T-cell (primary cell): ENCODE measurements at places on chromosomes 5 and 9. TPM values are rescaled to one million over a fixed set of nuclear protein-coding genes. Genes with fewer than 3 reads are reported as not detected.

DNA sequence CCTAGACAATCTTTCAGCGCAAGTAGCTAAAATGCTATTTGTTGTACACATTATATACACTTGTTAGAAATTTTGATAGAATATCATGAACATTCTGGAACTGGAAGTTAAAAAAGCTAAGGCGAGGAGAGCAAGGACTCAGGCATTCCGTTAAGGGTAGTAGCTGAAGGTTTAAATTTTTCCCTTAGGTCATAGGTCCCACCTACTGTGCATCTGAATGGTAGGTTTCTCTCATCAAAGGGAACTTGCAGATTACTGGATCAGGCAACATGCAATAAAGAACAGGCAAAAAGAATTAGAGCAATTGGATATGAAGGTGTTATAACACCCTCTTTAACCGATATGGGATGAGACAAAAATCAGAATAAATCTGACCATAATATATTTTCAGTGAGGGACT, 32.8 kb downstream of the TMEM161B start:
- DNase-seq: no peak

DNA sequence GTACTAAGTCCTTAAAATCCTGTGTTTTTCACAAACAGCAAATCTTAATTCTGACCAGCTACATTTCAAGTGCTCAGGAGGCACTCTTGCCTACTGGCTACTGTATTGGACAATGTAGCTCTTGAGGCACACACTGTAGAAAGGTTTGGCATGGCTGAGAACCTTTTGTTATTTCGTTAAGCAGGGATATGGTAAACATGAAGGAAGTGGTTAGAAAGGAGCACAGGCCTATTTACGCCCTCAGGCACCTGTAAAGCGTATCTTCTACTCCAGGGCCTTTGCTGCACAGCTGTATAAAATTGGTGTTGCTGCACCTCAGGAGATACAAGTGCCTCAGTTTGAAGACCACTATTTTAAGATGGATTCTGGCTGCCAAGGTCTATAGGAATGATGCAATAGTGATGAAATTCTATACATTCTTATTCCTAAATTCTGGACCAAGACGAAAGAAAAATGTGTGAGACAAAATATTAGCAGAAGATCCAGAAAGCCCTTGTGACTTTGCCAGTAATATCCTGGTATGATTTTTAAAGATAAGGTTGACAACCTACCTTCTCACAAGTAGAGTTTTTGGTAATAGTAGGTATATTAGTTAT, 9.3 kb upstream of the OTULIN start:
- DNase-seq: no peak

Gene SLCO6A1
- not detected for total RNA-seq

Gene KCNV2
- total RNA-seq: not detected

- peak; percentile 43 for DNase-seq
Observed at GRCh38 chr9:125240649-125240999, 519 bp downstream of the HSPA5 start.

Gene NTRK2
- 0.39 TPM for total RNA-seq

Gene PCDHGA7
- total RNA-seq: 0.21 TPM

DNA sequence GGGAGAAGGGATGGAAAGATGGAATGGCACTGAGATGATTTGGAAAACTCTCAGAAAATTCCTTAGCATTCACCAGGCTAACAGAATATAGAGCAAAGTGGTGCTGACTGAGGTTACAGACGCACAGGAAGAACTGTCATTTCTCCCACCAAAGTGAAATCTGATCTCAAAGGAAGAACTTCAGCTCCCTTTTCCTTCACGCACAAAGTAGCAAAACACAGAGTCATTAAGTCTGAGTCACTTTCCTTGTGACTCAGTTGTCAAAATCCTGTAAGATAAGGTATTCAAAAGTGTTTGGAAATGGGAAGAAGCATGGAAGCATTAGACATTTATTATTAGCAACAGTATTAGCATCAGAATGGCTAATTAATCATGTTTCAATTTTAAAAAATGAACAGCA, 11.7 kb downstream of the MPDZ start:
- no peak for DNase-seq

Gene FOXD4L4
- total RNA-seq: not detected

DNA sequence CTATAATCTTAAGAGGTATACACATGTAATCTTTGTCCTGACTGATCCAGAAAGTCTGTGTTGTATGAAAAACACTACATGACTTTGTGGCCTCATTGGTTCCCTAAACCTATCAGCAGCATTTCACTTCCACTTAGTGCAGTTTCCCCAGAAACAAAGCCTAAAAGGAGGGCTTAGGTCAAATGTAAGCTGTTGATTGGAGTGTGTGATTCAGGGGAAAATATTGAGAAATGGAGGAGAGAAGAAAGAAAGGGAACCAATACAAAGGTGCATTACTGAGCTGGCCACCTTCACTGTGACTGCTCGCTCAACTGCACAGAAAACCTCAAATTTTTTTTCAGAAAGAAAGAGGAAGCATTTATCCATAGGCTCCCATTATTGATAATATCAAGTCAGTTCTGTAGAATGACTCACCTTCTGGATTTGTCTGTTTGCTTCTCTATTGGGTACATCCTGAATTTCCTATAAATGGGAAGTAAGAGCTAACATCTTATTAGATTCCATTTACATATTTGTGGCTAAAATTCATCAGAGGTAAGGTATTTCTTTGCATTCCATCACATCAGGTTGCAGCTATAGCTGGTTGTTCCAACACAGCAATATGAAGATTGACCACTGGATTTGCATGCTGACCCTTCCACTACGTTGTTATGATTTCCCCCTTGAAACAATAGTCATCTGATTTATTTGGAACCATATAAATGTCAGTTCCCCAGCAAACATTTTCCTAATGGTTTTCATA, 10.3 kb upstream of the FST start:
- no peak for DNase-seq

Gene LRSAM1
- 25.1 TPM for total RNA-seq

DNA sequence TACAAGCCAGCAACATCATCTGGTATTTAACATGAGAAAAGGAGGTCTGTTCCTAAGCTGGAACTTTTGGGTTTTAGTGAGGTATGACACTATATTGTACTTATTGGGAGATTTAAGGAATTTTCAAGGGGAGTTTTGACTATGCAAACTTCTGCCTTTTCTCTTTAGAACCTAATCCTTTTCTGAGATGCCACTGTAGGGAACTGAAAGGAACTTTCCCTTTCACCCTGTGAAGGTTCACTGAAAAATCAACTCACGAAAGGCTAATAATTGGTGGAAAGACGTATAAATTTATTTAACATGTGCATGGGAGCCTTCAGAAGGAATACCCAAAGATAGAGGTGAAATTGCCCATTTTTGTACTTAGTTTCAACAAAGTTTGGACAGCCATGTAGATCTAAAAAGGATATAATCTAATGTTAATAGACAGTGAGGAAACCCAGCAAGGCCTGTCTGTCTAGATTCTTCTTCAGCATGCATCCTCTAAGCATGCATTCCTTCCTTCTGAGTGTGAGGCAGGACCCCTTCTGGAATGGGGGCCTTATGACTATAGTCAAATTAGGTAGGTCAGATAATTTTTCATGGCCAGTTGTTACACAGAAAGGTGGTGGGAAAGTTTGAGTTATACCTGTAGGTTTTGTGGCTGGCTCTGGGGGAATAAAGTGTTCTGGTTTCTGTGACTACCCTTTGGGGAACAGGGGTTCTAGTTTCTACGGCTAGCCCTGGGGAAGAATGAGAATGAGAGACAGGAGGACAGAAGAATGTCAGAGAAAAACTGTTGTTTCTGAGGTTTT, 200.3 kb downstream of the C9orf152 start:
- DNase-seq: no peak

GRCh38 chr9:99466781-99467180, 244.7 kb downstream of the SEC61B start:
- no peak for DNase-seq

DNA sequence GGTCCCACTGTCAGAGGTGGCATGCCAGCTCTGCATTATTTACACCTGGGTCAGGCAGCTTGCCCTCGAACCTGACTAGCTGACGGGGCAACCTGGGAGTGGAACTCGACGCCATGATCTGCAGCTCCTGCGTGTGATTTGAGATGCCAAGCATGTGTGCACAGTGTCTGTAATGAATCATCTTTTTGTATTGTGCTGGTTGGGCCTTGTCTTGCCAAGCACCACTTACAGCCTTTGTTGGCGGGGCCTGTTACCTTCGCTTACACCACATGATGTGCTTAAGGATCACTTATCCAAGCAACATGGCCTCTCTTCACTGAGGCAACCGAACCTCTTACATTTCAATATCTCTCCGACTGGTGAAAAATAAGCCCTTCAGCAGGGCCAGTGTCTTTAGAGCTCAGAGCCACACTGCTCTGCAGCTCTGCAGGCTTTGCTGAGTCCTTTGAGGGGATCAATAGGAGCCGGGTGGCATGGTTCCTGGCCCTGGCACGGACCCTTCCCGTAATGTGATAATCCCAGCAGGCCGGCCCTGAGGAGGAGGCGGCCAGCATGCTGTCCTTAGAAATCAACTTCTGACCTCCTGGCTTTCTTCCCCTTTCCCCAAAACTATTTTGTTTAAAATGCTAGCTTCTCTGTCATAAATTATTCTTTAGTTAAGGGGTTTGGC, 297.7 kb upstream of the CD180 start:
- DNase-seq: no peak

Gene IL5
- total RNA-seq: not detected

DNA sequence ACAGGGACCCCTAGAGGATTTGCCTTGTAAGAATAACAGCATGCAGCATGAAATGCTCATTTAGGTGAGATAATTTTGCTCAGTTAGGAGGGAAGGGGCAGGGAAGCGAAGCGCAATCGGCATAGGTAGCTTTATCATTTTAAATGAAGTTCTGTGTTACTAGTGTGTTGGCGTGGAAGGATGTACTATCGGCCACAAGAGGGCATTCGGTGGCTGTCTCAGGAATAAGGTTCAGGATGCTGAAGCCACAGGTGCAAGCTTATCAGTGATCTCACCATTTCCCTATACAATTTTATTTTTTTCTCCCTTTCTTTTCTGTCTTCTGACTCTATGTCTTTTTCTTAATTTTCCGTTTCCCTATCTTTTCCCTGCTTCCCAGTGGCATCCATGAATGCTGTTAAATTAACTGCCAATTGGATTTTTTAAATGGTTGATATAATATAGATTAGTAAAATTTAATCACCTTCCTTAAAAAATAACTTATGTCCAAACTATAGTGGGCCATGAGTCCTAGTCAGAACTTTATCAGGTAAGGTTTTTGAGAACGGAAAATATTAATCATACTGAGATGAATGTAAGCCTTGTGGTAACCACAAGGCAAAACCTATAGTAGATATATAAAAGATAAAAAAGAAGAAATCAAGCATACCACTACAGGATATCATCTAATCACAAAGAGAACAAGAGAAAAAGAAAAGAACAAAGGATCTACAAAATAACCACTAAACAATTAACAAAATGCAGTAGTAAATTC, 1.2 kb upstream of the INSL6 start:
- DNase-seq: peak; percentile 53

Gene QRFP
- not detected for total RNA-seq

- DNase-seq: no peak
Observed at GRCh38 chr5:104050436-104050835, 487.8 kb upstream of the NUDT12 start.
